Kasumi-1 (cell line): ENCODE measurements at places on chromosomes 5 and 9.

GRCh38 chr9:133963166-133963565 lies 29.0 kb downstream of the VAV2 start:
- no peak for DNase-seq

- DNase-seq = no peak
These were observed 29.6 kb upstream of the CNOT6 start for GRCh38 chr5:180464603-180464970.

DNA sequence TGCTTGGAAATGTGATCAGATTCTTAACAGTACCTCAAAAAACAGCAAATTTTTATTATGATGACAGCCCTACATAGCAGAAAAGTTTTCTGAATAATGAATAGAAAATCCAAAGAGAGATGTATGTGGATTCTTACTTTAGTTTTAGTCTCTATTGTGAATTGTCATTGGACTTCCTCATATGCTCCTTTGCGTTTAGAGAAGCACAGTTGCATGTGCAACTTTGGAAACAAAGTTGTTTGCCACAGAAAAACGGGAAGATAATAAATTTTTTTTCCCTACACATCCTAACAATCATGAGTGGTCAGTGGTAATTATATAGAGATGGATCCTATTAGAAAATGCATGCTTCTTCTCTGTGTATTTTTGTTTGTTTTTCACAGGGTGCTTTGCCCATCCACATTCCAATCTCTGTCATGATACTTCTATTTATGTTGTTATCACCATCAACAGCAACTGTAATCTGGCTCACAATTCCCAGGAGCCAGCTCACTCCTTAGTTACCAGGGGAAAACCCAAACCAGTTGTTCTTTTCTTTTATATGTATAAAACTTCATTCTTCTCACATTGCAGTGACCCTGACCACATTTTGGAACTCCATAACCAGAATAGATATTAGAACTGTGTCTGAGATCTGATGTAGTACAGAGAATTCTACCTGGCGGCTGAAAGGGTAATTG lies 118.7 kb downstream of the NDUFS4 start:
- DNase-seq = peak; percentile 10

- DNase-seq = no peak
These were observed 30.0 kb upstream of the MAMDC2 start for GRCh38 chr9:70013598-70014196.

GRCh38 chr9:26326563-26326962 lies 566.0 kb downstream of the CAAP1 start:
- DNase-seq = peak; percentile 7
